ENCODE measurements at places on chromosomes 3 and 15.

DNA sequence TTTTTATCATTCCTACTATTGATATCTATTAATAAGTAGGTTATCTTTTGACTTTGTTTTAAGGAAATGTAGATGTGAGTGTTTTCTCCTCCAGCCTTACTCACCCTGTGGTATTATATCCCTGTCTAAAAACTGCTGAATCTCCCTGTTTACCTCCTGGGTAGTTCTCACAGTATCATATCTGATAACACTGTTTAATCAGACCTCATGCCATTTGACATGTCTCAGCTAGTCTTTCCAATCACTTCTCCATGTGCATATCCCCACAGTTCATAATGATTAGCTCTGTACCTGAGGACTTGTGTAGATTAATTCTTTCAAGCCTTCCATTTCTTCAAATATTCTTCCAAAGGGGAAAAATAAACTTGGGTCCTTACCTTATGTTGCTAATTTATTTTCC, 30.7 kb downstream of the DUOX2 start:
- DNase-seq: no peak

GRCh38 chr3:9947025-9947995, 4.9 kb downstream of the PRRT3 start:
- no peak for DNase-seq

DNA sequence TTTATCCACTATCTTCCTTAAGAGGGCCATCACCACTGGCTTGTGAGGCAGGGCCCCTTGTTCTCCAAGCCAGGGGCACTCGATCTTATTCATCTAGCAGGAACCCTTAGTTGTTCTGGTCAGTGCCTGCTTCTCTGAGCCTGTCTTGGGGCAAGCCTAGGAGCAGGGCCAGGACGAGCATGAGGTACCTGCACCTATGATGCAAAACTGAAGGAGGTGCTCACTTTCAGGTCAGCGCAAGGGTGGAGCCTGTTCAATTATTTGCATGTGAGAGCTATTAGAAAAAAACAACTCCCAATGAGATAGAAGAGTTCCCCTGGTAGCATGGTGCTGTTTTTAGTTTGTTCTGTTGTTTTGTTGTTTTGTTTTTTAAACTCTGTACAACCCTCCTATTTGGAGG, 5.0 kb upstream of the CD276 start:
- DNase-seq: no peak

DNA sequence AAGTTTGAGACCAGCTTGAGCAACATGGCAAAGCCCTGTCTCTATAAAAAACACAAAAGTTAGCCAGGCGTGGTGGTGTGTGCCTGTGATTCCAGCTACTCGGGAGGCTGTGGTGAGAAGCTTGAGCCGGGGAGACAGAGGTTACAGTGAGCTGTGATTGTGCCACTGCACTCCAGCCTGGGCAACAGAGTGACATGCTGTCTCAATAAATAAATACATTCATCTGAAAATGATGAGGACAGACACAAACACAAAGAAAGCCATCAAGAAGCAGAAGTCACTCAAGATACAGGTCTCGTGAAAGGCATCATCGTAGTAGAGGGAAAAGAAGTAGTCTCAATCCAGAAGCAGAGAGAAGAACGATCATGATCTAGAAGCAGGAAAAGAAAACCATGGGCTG, 18.1 kb downstream of the AP3S2 start:
- no peak for DNase-seq
